ENCODE measurements at places on chromosomes 5 and 9.

GRCh38 chr9:89698411-89699005 is 93.7 kb downstream of the GADD45G start:
- DNase-seq: no peak

GRCh38 chr5:54691656-54692055 is 174.1 kb downstream of the SNX18 start:
- no peak for DNase-seq

- DNase-seq: no peak
Measured at GRCh38 chr5:139882961-139883539, 87.4 kb downstream of the PSD2 start.

- no peak for DNase-seq
Measured at GRCh38 chr5:146313027-146313426, 25.6 kb upstream of the POU4F3 start.

DNA sequence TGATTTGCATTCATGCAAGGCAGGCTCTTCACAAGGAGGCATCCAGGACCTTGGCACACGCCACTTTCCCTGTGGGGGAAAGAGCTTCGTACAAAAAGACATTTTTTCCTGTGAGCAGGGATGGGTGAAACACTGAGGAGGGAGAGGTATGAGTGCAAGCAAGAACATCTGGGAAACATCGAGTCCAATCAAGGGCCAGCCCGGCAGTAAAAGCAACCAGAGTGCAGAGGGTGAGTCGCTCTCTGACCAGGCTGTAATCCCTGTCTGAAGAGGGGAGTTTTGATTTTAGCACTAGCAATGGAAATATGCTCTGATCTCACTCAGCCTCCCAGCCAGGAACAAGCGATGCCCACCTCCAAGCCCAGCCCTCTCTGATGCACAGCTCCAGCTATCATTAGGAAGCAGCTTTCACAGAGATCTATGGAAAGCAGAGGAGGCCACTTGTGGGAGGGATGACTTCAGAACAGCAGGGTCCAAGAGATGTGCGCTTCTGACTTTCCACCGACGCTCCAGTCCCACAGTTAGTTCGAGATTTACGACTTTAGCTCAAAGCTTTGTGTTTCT is 211.0 kb upstream of the ADAMTS16 start:
- DNase-seq: no peak

GRCh38 chr9:129235041-129235930 is 57.2 kb upstream of the IER5L start:
- no peak for DNase-seq

GRCh38 chr5:5347442-5347841 is 75.0 kb upstream of the ICE1 start:
- DNase-seq: no peak

Measured in effector CD8-positive, alpha-beta T cell (primary cell).